Hepatocyte (in vitro differentiated cells): ENCODE measurements at places on chromosomes 2 and 18.

DNA sequence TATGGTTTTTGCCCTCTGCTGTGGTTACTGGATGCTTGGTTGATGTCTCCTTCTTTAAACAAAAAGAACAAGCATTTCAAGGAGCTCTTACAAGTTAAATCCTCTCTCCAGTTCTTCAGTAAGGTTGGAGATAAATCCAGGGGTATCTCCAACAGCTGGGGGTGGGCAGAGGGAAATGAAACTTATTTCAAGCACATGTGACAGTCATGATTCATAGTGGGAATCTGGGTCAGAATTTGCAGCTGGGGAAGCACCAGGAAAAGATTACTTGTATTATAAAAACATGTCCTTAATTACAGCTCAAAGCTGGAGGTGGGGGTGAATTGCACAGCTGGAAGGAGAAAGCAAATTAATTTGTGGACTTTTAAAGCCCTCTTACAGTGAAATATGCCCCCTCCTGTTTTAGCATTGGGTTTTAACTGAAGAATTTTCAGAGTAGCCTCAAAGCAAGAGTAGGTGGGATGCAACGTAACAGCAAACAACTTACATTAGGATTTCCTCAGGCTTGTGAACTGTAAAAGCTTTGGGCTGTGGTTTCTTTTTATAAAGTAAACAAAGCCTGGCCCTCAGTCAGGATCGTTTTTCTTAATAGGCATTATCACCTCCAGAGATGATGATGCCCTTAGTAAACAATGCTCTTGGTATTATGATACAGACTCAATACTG is 596.4 kb downstream of the NYAP2 start:
- no peak for DNase-seq

DNA sequence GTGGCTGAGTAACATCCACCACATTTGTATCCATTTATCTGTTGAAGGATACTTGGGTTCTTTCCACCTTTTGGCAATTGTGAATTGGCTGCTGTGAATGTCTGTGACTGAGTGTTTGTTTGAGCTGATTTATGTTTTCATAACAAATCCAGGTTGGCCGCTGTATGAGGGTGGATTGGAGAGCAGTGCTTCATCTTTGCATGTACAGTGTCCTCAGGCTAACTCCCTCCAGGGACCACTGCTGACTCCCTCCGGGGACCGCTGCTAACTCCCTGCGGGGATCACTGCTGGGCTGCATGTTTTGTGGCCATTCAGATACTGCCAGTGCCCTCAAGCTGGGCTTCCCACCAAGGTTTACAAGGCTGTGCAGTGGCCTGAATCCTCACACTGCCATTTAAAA is 10.2 kb downstream of the BOK start:
- DNase-seq = no peak

DNA sequence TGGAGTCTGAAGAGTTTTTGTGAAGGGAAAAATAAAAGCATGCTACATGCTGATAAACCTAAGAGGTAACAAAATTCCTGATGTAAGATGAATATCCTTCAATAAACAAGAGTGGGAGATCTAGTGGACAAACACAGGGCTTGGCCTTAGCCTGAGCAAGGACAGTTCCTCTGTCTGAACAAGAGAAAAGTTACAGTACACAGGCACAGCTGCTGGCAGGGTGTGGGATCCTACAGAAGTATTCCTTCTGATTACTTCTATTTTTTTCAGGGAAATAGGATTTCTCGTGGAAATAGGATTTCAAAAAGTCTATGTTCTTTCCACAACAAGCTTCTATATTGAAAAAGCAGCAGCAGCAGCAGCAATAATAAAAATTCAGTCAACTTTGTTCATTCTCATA is 54.1 kb downstream of the NBAS start:
- DNase-seq = no peak

- no peak for DNase-seq
These were observed 41.3 kb upstream of the CHMP1B start for GRCh38 chr18:11809895-11810294.

DNA sequence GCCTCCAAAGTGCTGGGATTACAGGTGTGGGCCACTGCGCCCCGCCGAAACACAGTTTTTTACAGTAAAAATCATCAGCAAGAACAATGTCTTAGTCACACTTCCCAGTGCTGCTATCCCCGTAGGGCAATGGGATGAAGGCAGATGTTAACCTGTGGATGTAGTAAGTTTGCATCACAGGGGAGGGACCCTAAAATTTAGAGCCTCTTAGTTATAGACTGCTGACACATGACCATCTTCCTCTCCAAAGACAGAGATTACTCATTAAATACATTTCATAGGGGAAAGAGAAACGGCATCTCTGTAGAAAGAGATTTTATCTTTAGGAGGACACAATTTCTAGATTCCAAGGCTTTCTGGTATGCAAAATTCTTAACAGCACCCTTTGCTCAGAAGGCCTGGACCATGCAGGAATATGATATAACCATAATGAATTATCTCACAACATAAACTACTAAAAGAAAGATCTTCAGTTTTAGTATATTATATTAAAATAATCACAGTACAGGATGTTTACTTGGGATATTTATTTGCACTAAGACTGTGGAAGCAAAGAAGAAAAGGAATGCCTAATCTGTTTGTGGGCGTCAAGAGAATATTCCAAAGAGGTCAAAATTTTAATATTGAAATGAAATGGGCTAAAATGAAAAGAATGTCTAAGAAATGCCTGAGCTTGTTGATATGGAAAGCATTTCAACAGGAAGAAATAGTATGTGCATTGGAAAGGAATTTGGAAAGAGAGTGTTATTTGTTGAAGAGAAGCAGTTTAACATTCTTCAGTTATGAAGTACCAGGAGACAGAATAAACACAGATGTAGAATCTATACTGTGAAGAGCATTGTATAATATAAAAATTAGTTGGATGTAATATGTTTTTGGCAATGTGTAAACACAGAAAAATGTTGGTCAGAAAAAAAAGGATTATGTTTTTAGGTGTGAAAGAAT is 1228.3 kb upstream of the CHAC2 start:
- no peak for DNase-seq

GRCh38 chr2:234403074-234403473 is 93.8 kb downstream of the ARL4C start:
- DNase-seq = no peak

- DNase-seq = peak; percentile 25
These were observed 398.3 kb downstream of the ALK start for GRCh38 chr2:29522951-29523669.

- DNase-seq = no peak
These were observed 20.6 kb upstream of the ST8SIA3 start for GRCh38 chr18:57331718-57332117.

DNA sequence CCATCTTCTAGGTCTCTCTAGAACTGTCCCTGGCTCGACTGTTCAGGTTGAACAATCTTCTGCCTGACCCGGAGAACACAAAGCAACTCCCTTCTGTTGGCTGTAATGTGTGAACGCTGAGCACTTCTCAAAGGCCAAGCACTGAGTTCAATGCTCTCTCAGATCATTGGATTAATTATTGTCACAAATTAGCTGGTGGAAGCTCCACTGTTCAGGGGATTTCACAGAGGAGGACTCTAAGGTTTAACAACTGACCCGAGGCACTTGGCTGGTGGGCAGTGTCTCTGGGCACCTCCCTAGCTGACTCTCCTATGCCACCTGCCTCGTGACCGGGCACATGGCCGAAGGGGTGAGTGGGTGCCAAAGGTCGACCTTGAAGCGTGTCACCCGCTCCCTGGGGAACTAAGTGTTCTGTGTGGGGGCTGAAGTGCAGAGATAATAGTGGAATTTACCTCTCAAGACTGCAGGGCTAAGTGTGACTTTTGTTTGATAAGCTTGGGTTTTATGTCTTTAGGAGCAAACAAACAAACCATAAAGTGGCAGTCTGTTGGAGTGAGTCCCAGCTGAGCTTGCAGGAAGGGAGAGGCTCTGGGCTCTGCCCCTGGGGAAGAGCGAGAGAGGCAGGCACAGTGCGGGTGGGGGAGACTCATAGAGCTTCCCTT is 64.8 kb downstream of the BCL2L11 start:
- peak; percentile 71 for DNase-seq

DNA sequence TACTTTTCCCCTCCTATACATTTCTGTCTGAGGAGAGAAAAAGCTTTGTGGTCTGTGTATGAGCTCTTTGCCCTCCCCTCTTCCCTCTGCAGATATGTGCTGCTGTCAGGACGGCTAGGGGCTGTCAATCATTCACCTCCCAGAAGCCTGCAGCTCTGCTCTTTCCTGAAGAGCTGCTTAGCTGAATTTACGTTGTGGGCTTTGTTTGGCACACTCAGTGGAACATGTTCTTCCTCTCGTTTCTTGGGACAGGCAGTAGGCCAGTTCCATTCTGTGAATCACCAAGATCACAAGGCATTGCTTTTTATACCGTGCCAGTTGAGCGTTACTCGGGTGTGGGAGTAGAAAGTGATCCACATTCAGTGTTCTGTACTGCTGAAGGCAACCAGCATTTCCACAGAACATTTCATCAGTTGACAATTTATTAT is 136.7 kb downstream of the LAMA3 start:
- peak; percentile 62 for DNase-seq

- no peak for DNase-seq
These were observed 32.5 kb upstream of the SDC1 start for GRCh38 chr2:20257411-20257810.

GRCh38 chr2:181782660-181783059 is 102.3 kb upstream of the NEUROD1 start:
- DNase-seq = no peak

DNA sequence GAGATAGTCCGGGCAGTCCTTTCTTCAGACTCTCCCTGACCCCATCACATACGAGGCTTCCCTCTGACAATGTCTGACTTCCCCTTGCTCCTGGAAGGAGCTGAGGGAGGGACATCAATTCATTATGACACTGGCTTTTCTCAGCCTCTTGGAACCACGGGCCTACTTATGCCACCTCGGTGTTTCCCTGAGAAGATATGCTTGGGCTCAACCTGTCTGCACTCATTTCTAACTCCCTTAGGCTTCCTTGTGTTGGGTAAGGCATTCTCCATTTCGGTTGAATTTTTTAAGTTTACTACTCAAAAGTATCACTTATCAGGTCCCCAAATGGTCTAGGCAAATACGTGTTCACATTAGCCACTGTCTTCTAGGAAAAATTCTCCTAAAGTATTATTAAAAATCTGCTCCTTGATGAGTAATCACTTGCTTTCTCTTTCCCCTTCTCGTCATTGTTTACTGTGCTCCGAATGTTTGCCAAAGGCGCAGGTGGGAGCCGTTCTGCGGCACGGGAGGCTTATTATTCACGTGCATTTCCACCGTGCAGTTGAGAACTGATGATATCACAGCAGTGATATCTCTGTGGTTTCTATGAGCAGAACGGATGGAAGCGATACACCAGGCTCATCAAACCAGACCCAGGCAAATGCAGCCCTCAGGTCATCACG is 33.1 kb downstream of the ARL4C start:
- peak; percentile 71 for DNase-seq

DNA sequence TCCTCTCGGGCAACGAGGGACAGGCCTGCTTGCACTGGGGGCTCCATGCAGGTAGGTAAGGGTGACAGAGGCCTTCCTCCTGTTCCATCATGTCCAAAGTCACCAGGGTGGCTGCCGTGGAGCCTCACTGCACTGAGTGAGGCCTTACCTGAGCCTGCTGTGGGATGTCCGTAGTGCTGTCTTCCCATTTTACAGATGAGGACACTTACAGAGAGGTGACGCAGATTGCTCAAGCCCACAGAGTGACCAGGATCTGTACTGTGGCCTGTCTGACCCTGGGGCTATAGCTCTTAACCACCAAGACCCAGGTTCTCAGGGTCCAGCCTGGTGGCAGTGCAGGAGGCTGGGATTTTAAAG is 5.4 kb downstream of the ATOH8 start:
- no peak for DNase-seq

- no peak for DNase-seq
These were observed 85.8 kb downstream of the POU3F3 start for GRCh38 chr2:104939570-104940217.

GRCh38 chr18:28158083-28158581 is 18.8 kb downstream of the CDH2 start:
- DNase-seq = no peak

DNA sequence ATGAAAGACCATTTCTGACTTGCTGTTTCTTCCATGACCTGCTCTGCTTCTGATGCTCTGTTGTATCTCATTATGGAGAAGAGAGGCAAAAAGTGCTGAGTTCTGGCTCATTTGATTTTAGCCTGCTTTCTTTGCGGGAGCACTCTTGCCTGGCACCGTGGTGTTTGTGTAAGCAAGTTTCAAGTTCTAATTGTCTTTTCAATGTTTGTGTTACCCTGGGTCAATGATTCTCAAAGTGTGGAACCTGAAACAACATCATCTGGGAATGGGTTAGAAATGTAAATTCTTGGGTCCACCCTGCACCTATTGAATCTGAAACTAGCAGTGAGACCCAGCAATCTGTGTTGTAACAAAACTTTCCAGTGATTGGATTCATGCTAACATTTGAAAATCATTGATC is 85.5 kb upstream of the STON1 start:
- no peak for DNase-seq

DNA sequence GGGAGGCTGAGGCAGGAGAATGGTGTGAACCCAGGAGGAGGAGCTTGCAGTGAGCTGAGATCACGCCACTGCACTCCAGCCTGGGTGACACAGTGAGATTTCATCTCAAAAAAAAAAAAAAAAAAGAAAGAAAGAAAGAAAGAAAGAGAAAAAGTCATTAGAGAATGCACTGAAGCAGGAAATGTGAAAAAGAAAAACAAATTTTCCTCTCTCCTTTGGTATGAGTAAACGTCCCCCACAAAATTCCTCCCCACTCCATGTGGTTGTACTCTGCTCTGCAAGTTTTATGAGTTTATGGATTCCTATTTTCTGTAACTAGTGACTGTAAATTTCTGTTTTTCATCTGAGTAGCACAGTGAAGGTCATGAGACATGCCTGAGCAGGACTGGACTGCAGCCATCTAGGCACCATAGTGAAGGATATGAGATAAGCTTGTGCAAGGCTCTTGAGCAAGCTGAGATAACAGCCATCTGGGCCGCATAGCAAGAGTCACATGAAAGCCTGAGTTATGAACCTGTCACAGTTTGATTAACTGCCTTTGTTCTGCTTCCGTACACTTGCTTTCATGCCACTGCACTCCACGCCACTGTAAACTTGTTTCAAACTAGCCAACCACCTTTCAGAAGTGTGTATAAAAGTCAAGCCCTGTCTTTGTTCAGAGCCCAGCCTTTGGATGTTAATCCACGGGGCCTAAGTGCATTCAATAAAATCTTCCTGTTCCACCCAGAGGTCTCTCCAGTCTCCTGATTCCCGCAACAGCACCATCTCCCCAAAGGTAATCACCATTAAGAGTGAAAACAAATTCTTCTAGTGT is 50.2 kb downstream of the SKA1 start:
- DNase-seq = peak; percentile 77

GRCh38 chr2:139155991-139156390 is 375.8 kb upstream of the NXPH2 start:
- no peak for DNase-seq

- no peak for DNase-seq
These were observed 175.4 kb upstream of the NETO1 start for GRCh38 chr18:73043211-73043610.

DNA sequence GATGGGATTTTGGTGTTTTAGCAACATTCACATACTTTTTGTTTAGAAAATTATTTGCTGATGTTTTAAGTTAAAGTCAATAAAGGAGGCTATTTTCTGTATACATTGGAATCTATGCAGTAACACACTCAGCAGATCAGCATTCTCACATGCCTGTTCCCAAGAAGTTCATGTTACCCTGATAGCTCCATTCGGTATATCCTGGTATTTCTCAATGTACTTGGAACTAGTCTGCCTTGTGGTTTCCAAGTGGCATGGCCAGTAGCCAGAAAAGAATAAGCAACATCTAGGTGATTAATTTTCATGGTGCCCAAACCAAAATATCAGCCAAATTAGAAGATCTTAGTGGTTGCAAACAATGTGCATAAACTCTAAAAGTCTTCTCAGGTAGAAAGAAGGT is 5.2 kb upstream of the NCAPH start:
- DNase-seq = no peak

GRCh38 chr2:218406949-218407618 is 7.4 kb downstream of the CTDSP1 start:
- peak; percentile 50 for DNase-seq
